ENCODE measurements at places on chromosomes 2 and 18. TPM values are rescaled to one million over a fixed set of nuclear protein-coding genes. Genes with fewer than 3 reads are reported as not detected.

The UGT1A4 gene
- not detected for total RNA-seq

The PSMA8 gene
- not detected for total RNA-seq

The GAL3ST2 gene
- total RNA-seq, result 0.21 TPM

The POTEC gene
- total RNA-seq, result not detected

The SERPINB3 gene
- total RNA-seq, result not detected

- H3K27me3 ChIP-seq, result no peaks in the 10 kb centered on the region
- no peaks in the 10 kb centered on the region for H3K36me3 ChIP-seq
- peaks cover 10% of the 10 kb centered on the region for H3K4me1 ChIP-seq
These were observed 66.9 kb downstream of the C18orf63 start for GRCh38 chr18:74382481-74383017.

- no peaks in the 10 kb centered on the region for H3K27me3 ChIP-seq
- no peak for DNase-seq
- H3K4me1 ChIP-seq, result no peaks in the 10 kb centered on the region
- H3K4me3 ChIP-seq, result no peak overlapping the region
- H3K27ac ChIP-seq, result no peak overlapping the region
- H3K36me3 ChIP-seq, result no peaks in the 10 kb centered on the region
These were observed 73.7 kb upstream of the COPS8 start for GRCh38 chr2:237012004-237012403.

- no peak overlapping the region for H3K4me3 ChIP-seq
- H3K4me1 ChIP-seq, result no peaks in the 10 kb centered on the region
- H3K27ac ChIP-seq, result no peak overlapping the region
- DNase-seq, result no peak
- no peaks in the 10 kb centered on the region for H3K36me3 ChIP-seq
These were observed 218.2 kb upstream of the RAB12 start for GRCh38 chr18:8391068-8391467.

GRCh38 chr2:189236066-189236465, 56.5 kb upstream of the COL5A2 start:
- no peaks in the 10 kb centered on the region for H3K36me3 ChIP-seq
- no peaks in the 10 kb centered on the region for H3K4me1 ChIP-seq
- H3K27me3 ChIP-seq, result no peaks in the 10 kb centered on the region
- no peak for DNase-seq
- no peak overlapping the region for H3K4me3 ChIP-seq

- no peak for DNase-seq
- H3K27me3 ChIP-seq, result no peaks in the 10 kb centered on the region
- H3K4me3 ChIP-seq, result no peak overlapping the region
- H3K27ac ChIP-seq, result peak overlapping the region; percentile 43
- H3K4me1 ChIP-seq, result no peaks in the 10 kb centered on the region
These were observed 312.3 kb downstream of the PRKCE start for GRCh38 chr2:45963816-45964215.

GRCh38 chr2:26475037-26475436, 2.9 kb downstream of the OTOF start:
- H3K4me1 ChIP-seq, result no peaks in the 10 kb centered on the region
- no peaks in the 10 kb centered on the region for H3K27me3 ChIP-seq
- no peak overlapping the region for H3K4me3 ChIP-seq
- DNase-seq, result no peak
- no peaks in the 10 kb centered on the region for H3K36me3 ChIP-seq
- H3K27ac ChIP-seq, result no peak overlapping the region

DNA sequence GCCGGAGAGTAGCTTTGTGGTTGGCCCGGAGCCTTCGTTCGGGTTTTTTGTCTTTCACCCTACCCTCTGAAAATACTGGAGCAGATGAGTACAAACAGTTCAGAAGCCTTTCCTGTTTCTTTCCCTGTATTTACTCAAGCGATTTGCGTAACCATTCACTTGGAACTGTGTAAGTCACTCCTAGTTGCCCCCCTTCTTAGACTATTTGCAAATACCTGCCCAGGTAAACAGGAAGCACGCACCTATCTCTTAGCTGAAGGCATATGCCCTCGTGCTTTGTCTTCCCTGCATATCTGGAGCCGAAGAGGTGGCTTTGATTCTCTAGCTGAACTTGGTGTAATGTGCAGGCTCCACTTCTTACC, 1.4 kb downstream of the KCNS3 start:
- no peak for DNase-seq
- no peaks in the 10 kb centered on the region for H3K36me3 ChIP-seq
- H3K4me1 ChIP-seq, result no peaks in the 10 kb centered on the region
- peak overlapping the region; percentile 49 for H3K4me3 ChIP-seq
- H3K27me3 ChIP-seq, result no peaks in the 10 kb centered on the region
- H3K27ac ChIP-seq, result no peak overlapping the region

DNA sequence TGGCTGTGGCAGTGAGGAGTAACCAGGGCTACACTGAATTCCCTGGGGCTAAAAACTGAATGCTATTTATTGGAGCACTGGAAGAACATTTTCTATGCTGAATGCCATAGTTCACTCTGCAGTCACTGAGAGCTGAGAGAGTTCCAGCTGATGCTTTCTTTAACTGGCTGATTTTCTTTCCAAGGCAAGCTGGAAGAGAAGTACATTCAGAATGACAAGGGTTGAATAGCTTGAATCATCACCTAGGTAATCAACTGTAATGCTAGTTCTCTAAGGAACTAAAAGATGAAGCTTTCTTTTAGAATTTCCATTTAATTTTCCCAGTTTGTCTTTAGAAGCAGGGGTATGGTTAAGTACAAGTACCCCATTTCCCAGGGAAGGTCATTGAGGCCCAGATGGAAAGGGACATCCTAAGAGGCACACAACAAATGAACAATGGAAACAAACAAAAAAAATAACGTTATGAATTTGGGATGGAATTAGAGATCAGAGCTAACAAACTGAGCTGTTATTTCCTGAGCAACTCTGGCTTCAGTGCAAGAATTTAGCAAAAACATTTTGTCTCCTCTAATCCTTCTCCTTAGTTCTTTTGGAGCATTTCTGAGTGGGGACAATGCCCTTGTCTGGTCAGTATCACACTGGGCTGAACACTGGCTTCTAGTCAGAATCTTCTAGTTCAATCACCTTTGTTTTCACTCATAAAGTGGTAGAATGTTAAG, 132.8 kb upstream of the REG3A start:
- H3K4me3 ChIP-seq, result no peak overlapping the region
- no peak overlapping the region for H3K27ac ChIP-seq
- H3K36me3 ChIP-seq, result no peaks in the 10 kb centered on the region
- no peaks in the 10 kb centered on the region for H3K27me3 ChIP-seq

GRCh38 chr2:32264422-32265105, at the start of gene NLRC4:
TSS of gene NLRC4 (minus strand) at chr2:32264886. CDS start at chr2:32256775, 8,111 bp downstream.
- H3K27me3 ChIP-seq, result no peaks in the 10 kb centered on the region
- DNase-seq, result no peak
- H3K27ac ChIP-seq, result no peak within 1 kb of the TSS
- H3K36me3 ChIP-seq, result no peaks in the 10 kb centered on the region

- DNase-seq, result no peak
- H3K4me1 ChIP-seq, result peaks cover 10% of the 10 kb centered on the region
- no peak overlapping the region for H3K4me3 ChIP-seq
- H3K27ac ChIP-seq, result no peak overlapping the region
These were observed 115.2 kb upstream of the REV1 start for GRCh38 chr2:99605036-99605435.

DNA sequence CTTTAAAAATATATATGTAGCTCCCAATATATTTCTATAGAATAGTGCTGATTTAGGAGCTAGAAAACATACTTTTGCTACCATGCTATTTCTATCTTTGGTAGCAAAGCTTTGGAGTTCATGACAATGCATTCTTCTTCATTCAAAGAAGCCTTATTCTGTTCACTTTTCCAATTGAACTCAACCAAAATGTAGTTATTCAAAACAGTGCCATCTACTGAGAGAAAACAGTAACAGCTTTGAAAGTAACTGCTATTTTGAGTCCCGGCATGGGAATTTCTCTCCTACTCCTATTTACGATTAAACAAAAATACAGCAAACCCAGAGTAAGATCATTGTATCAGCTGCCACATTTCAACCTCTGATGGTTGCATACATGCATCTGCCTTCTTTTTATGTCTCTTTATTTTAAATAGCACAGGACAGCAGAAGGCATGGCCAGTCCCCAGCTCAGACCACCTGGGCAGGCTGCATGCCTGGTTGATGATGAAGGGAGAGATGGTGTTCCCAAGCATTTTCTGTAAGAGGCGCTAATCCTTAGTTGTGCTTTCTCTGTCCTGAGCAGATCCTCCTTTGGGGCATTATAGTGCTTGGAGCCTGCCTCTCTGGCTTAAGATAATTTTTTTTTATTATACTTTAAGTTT, 69.7 kb upstream of the SULT1C3 start:
- no peaks in the 10 kb centered on the region for H3K4me1 ChIP-seq
- H3K27ac ChIP-seq, result no peak overlapping the region
- no peaks in the 10 kb centered on the region for H3K36me3 ChIP-seq
- no peak overlapping the region for H3K4me3 ChIP-seq
- H3K27me3 ChIP-seq, result no peaks in the 10 kb centered on the region

GRCh38 chr2:165700531-165700930, 93.5 kb downstream of the GALNT3 start:
- no peak for DNase-seq
- no peaks in the 10 kb centered on the region for H3K36me3 ChIP-seq
- no peaks in the 10 kb centered on the region for H3K27me3 ChIP-seq
- H3K27ac ChIP-seq, result no peak overlapping the region
- H3K4me3 ChIP-seq, result no peak overlapping the region

DNA sequence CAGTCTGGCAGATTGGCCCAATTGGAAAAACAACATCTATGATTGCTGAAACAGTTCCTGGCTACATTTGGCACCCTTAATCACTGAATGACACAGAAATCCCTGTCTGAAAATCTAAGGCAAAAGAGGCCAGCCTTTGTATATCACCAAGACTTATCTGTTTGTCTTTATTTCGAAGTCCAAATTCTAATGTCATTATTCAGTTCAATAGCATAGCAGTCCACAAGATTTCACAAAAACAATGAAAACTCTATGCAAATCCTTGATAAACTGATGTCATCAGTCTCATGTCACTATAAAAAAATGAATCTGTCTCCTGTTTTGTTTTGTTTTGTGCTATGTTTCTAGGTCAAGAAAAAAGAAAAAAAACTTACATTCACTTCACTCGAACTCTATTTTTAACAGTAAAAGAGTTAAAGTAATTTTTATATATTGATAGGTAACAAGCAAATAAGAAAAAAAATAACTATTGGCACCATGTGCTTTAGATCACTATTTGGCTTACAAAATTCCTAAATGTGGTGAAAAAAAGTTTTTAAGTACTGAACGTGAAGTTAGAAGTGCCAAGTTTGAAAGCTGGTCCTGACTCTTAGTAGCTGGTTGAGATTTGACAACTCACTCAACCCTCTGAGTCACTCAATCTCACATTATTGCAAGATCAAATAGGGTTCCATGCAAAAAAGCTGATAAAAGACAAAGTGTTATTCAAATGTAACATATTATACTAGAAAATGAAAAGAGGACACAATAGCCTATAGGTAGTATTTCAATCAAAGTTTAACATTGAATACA, 359.3 kb downstream of the IRS1 start:
- no peaks in the 10 kb centered on the region for H3K27me3 ChIP-seq
- DNase-seq, result no peak
- H3K27ac ChIP-seq, result no peak overlapping the region
- no peak overlapping the region for H3K4me3 ChIP-seq
- H3K36me3 ChIP-seq, result no peaks in the 10 kb centered on the region
- no peaks in the 10 kb centered on the region for H3K4me1 ChIP-seq

GRCh38 chr2:54895730-54896129, 154.5 kb downstream of the RTN4 start:
- no peaks in the 10 kb centered on the region for H3K4me1 ChIP-seq
- no peak for DNase-seq
- H3K36me3 ChIP-seq, result no peaks in the 10 kb centered on the region
- no peaks in the 10 kb centered on the region for H3K27me3 ChIP-seq
- no peak overlapping the region for H3K27ac ChIP-seq

DNA sequence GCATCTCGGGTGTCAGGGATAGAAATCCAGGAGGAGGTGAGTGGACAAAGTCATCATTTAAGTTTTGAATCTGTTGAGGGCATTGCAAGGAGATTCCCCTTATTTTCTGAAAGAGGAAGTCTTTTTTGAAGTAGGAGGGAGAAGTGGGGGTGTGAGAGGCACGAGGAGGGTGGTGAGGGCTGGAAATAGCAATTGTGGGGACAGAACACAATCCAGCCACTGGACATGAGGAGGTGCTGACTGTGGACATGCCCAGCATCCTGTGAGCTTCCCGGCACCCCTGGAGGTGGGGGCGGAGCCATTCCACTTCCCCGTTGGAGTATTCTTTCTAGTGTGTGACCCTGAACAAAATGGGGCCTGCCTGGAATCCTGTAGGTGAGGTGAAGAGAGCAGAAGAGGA, 310.7 kb upstream of the EPAS1 start:
- no peaks in the 10 kb centered on the region for H3K36me3 ChIP-seq
- H3K4me3 ChIP-seq, result no peak overlapping the region
- no peaks in the 10 kb centered on the region for H3K27me3 ChIP-seq
- DNase-seq, result no peak

GRCh38 chr18:75545189-75545588, 117.7 kb upstream of the SMIM21 start:
- H3K36me3 ChIP-seq, result no peaks in the 10 kb centered on the region
- H3K27ac ChIP-seq, result no peak overlapping the region
- no peaks in the 10 kb centered on the region for H3K4me1 ChIP-seq
- H3K4me3 ChIP-seq, result no peak overlapping the region
- H3K27me3 ChIP-seq, result no peaks in the 10 kb centered on the region
- no peak for DNase-seq

- H3K36me3 ChIP-seq, result no peaks in the 10 kb centered on the region
- no peak for DNase-seq
- peak overlapping the region; percentile 3 for H3K4me3 ChIP-seq
- peak overlapping the region; percentile 77 for H3K27ac ChIP-seq
These were observed 1.9 kb downstream of the LDLRAD4 start for GRCh38 chr18:13220361-13220991.

DNA sequence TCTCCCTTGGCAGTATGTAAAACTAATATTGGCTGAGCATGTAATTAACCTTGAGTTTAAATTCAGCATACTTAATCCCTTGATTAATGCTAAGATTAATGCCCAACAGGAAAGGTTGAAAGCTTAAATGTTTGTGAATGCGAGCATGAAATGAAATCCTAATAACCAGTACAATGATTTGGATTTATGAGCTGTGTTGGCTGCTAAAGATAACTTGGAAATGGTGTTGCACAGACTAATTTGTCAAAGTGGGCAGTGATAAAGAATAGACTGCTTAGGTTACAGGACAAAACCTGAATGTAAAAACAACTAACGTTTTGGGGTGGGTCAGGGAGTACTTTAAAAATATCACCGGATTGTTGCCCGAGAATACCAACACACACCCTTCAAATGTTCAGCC, 70.6 kb downstream of the MGAT5 start:
- H3K4me3 ChIP-seq, result no peak overlapping the region
- H3K4me1 ChIP-seq, result no peaks in the 10 kb centered on the region
- H3K36me3 ChIP-seq, result no peaks in the 10 kb centered on the region
- no peak overlapping the region for H3K27ac ChIP-seq

Measured in uterus (tissue), 4 donors.